Upper lobe of right lung (tissue), 1 donor: ENCODE measurements at places on chromosomes 3 and 15. TPM values are rescaled to one million over a fixed set of nuclear protein-coding genes. Genes with fewer than 3 reads are reported as not detected.

The CIDEC gene
- not detected for total RNA-seq

- no peak for DNase-seq
Measured at GRCh38 chr3:71629711-71630110, 46.2 kb upstream of the FOXP1 start.

The C3orf85 gene
- total RNA-seq = not detected

DNA sequence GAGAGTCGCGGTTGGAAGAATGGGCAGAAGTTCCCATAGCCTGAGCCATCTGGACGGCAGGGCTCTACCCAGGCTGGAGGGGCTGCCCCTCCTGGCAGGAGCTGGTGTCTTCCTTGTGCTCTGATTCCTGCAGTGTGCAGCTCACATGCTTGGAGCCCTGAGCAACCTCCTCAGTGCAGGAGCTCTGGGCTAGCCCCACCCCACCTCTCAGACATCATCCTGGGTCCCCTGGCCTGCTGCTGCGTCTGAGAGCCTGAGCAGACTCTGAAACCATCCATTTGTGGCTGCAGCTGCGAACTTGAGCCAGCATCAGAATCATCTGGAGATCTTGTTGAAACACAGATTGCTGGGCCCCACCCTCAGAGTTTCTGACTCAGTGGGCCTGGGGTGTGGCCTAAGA, 42.8 kb downstream of the POMGNT2 start:
- DNase-seq = no peak

The SMAD6 gene
- total RNA-seq = 167 TPM

The SCN11A gene
- 0.14 TPM for total RNA-seq

GRCh38 chr3:43892061-43892460, 201.3 kb downstream of the ABHD5 start:
- no peak for DNase-seq

The SNURF gene
- 11.5 TPM for total RNA-seq

DNA sequence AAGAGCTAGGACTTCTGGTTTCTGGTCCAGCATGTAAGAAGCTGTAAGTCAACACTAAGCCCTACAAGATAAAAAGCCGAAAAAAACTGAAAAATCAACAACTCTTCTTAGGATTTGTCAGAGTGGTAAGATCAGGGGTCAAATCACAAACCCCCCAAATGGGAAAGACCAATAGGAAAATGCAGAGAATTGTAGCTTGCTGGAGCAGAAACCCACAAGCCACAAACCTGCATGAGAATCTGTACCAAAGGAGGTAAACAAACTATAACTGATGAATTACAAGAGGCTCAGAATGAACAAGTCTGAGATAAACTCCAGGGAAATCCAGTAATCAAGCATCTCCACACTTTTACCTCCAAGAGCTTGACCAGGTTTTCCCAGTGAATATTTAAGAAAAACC, 36.0 kb downstream of the RFX7 start:
- no peak for DNase-seq

GRCh38 chr15:49200347-49200746, 30.3 kb downstream of the GALK2 start:
- no peak for DNase-seq

The RASL12 gene
- 20.2 TPM for total RNA-seq

- DNase-seq = no peak
Measured at GRCh38 chr3:197613199-197613598, 57.4 kb upstream of the BDH1 start.

DNA sequence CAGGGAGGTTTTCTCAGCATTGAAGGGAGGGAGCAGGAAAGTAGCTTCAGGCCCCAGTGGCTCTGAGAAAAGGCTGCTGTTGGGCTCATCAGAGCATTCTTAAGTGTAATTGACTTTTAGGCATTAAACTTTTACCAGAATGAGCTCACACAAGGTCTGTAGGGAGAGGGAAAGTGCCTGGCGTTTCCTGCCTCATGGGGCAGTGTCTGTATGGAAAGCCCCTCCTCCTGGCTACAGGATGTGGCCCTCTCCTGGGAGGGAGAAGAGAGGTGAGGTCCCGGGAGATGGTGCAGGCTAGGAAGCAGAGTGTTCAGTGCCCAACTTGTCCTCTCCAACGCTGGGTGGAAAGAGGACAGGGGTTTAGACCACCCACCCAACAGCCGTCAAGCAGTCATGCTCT, 21.3 kb upstream of the SCN10A start:
- DNase-seq = no peak

The SNTN gene
- total RNA-seq = not detected

GRCh38 chr3:160126761-160127160, 98.5 kb upstream of the C3orf80 start:
- no peak for DNase-seq

The FAM43A gene
- 25.7 TPM for total RNA-seq

DNA sequence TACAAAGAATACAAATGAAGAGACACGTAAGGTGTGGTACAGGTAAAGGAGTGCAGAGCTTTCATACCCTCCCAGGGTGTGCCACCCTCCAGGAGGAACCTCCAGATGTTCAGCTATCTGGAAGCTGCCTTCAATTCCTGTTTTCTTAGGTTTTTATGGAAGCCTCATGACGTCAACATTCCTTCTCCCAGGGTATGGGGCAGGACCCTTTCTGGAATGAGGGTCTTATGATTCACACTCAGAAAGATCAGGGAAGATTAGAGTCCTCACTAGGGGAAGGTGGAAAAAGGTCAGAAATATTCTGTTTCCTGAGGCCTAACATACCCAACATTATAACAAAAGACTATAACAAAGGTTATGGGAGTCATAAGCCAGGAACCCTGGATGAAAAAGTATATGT, 99.8 kb upstream of the PLCL2 start:
- no peak for DNase-seq

DNA sequence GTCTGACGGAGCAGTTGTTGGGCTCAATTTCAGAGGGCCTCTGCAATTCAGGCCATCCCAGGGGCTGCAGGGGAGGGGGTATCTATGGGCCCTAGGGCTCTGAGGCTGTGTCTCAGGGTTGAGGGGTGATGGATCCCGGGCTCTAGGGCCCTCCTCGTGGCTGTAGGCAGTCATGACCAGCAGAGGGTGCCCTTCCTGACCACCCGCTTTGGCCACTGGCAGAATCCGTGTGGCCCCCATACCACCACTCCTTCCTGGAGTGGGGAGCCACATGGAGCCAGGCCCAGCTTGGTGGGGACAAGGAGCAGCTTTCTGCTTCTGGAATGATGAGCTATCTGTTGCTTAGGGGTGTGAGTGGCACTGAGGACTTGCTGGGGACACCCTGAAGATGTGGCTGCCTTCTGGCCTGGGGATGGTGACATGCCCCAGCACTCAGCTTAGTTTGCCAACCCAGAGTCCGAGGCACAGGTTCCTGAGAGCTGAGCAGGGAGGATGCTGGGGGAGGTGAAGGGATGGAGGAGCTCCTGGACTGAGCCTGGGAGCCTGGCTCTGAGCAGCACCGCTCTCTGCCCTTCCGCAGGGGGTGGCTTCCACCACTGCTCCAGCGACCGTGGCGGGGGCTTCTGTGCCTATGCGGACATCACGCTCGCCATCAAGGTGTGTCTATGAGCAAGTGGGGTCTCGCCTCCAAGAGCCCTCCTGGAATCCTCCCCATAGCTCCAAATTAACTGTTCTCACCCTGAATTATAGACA, 20.2 kb downstream of the HDAC11 start:
- peak; percentile 56 for DNase-seq

- no peak for DNase-seq
Measured at GRCh38 chr3:111768571-111769100, 90.4 kb upstream of the PHLDB2 start.
